ENCODE measurements at places on chromosomes 4 and X.
A peak's percentile ranks its signal among the peaks of the same experiment; 100 is the strongest.

DNA sequence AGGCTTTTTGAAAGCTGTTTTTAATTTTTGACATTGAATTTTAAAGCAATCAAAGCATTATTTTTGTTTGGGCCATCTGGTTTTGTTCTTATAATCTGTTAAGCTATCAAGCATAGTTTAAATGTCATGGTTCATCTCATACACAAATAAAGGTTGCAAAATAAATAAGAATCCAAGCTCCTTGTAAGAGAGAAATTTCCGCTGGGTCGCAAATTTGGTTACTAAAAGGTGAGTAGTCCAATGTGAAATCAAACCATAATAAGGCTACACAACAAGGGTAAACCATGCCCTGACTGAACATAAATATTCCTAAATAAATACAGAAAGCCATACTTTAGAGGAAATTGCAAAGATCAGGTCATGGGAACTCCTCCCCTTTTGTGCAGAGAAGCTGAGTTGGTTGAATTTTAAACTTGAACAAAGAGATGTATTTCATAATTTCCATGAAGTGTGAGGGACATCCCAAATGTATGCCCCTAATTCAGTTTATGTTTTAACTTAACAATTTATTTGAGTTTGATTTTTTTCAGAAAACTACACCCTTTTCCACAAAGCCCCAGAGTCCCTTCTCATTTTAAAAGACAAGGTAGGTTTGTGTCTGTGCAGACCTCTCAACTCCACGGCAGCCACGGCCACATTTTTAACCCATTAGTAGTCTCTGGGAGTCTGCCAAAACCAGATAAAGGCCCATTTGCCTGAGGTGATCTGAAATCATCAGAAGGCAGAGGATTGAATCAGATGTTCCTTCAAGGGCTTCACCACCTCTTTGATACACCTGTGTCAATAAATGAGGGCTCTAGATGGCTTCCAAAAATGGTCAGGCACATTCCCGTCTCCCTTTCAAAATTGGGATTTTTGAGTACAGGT is 85.2 kb downstream of the PLAC1 start:
- ATAC-seq = no peak

- ATAC-seq = no peak
These were observed 279.0 kb upstream of the VCX3A start for GRCh38 chrX:6813836-6814370.

DNA sequence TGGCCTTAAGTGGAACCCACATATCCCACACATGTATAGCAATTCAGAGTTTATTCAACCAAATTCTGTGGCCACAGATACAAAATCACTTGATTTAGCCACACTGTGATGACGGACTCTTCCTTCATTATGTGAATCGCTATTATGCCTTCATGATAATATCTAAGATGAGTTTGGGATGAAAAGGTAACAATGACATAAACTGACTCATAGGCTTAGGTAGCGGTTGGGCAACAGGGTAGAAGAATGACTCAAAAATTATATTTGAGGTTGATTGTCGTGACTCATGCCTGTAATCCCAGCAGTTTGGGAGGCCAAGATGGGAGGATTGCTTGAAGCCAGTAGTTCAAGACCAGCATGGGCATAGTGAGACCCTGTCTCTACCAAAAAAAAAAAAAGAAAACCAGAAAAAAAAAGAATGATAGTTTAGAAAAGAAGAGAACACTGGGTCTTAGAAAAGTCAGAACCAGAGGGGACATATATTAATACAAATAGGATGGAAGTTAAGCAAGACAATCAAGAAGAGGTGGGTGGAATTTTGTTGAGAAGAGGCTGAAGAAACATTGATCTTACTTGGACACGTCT is 70.4 kb upstream of the USP9X start:
- ATAC-seq = no peak

GRCh38 chrX:153321381-153322124 is at the start of gene PNMA6F:
TSS of gene PNMA6F (minus strand) at chrX:153321767. CDS start at chrX:153320674, 1,093 bp downstream.
- ATAC-seq = no peak

- no peak for ATAC-seq
These were observed 35.4 kb downstream of the GK start for GRCh38 chrX:30688641-30689040.

DNA sequence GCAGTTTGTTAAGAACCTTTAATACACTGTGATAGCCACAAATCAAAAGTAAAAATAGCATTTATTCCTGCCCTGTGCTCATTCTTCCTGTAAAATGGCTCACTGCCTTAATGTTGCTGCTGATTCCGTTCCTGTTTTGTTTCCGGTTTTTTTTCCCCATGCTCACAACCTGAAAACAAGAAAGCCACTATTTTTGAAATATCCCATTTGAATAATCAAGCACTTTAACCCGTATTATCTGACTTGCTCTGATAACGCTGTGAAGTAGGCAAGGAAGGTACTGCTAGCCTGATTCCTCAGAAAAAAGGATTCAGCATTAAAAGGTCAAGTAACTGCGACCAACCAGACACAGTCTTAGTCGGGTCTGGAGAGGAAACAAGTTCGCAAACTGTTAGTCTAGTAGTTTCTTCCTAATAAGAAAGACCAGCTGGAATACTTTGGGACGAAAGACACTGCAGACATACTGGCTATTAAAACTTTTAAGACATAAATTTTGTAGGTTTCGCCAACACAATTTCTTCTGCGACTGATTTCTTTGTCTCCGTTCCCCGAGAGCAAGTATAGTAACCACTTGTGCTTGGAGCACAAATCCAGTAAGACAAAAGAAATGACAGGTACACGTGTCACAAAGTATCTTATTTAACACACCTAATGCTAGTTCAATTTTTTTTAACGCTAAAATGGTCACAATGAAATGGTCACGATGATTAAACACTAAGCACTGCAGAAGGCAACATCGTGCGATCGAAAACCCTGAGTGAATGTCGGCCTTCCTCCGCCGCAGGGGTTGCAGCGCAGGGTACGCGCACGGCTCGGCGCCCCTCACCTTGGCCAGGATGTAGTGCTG is 802 bp downstream of the COX18 start:
- ATAC-seq = no peak

DNA sequence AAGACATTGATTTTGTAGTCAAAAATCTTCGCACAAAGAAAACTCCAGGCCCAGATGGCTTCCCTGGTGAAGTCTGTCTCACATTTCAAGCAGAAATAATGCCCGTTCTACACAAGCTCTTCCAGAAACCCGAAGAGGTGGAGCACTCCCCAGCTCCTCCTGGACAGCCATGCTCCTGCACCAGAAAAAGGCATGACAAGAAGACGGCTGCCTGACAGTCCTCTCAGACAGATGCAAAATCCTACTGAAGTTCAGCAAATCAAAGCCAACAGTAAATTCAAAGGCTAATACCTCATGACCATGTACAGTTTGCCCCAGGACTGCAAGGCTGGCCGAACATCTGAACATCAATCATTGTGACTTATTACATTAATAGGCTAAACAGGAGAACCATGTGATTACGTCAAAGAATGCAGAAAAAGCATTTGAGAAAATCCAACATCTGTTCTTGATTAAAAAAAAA is 30.8 kb upstream of the MXD4 start:
- no peak for ATAC-seq

DNA sequence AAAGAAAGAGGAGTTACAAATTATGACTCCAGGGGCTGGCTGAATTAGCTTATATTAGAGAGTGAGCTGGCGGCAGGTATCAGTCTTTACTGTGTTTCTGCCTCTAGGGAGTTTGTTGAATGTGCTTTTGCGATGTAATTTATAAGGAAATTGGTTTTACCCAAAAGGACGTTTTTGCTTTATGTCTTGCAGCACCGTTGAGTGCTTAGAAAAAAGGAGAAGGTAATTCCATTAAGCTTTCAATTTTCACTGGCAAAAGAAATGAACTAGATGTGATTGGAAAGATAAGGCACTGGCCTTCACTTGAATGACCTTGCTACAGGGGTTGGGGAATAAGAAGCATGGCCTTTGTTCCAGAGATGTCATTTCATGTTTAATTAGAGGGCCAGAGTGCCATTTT is 74.9 kb upstream of the CBR4 start:
- ATAC-seq = no peak

GRCh38 chr4:83114576-83114975 is at the start of gene PLAC8:
TSS of gene PLAC8 (minus strand) at chr4:83114729. CDS start at chr4:83107921, 6,808 bp downstream.
- no peak for ATAC-seq

DNA sequence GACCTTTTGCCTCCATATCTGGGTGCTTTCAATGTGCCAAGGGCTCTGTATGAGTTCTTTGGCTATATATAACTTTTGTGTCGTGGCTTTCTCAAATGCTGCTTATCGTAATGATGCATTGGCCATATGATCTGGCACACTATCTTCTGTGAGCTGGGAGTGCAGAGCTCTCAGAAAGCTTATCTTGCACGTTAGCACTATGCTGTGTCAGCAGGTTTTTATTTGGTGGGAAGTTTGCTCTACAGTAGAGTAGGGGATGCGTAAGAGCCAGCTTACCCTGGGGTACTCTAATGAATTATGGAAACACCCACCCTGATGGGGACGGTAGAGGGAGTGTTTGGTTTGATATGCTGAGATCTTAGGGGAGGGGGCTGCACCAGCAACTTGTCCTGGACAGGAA is 119.6 kb downstream of the FAAH2 start:
- ATAC-seq = no peak

- ATAC-seq = no peak
These were observed 807 bp downstream of the HMX1 start for GRCh38 chr4:8870647-8871416.

GRCh38 chrX:68735266-68735665 is 87.8 kb downstream of the STARD8 start:
- ATAC-seq = no peak

DNA sequence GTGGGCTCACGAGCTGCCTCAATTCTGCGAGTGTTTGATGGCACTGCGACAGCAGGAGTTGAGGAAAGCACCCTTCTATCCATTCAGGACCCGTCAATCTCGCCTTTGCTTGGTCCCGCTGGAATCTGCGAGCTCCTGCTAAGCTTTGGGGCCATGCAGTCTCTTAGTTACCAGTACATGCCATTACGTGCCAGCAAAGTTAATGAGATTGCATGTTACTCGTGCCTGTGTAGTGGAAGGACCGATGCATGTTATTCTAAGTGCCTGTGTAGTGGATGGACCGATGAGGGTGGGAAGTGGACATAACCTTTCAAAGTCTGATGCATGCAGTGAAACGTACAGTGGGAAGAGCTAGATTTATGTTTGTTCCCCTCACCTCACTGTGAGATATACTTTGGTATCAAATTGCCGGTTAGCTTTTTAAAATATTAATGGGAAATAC is 569 bp downstream of the RPS3A start:
- ATAC-seq = peak; percentile 10

DNA sequence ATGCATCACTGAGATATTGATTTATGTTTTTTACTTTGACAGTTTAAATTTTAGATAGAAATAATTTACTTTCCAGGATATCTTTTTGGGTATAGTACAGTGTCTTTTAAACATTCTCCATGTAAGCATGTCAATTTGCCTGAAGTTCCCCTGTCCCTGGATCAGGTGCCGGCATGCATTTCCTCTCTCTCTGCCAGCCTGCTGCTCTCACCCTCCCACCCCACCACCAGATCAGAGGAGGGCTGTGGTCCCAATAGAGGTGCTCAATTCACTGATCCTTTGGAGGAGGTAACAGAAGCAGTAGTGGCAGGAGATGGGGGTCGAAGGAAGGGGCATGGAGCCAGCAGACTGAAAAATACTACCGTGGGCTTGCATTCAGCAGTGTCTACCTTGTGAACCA is 28.3 kb upstream of the DSPP start:
- ATAC-seq = no peak

DNA sequence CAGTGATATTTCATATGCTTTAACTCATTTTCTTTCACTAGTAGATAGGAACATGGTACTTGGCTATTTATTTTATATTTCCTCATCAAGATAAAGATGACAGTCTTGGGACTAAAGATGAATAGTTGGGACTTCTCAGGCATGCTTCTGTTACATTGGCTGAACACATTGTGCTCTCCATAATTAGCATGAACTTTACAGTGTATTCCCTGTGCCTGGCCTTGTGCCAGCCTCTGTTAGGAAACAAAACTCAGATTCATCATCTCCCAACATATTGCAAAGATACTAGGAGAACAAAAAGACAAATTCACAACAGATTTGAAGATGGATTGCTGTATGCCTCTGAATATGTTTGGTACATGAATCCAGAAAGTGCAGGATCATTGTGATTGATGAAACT is 26.4 kb downstream of the GRIA2 start:
- ATAC-seq = peak; percentile 43

GRCh38 chrX:23201706-23202105 is 132.9 kb upstream of the PTCHD1 start:
- ATAC-seq = no peak

All from gastroesophageal sphincter (tissue), 4 donors.